ENCODE measurements at places on chromosomes 2 and 18.
A peak's percentile ranks its signal among the peaks of the same experiment; 100 is the strongest.

DNA sequence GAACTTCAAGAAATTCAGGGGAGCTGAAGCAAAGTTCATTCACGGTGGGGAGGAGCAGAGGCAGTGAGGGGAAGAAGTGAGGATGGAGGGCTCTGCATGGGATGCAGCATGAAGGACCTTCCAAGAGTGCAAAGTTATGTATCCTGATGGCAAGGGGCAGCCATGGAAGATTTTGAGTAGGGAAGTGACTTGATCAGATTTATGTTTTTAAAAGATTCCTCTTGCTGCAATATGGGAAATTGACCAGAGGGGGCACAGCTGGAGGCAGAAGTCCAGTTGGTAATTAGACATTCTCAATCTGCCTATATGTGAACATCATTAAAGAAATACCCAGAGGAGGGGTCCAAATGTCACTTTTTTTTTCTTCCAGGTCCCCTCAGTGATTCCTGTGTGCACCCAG is 21.5 kb upstream of the ANXA4 start:
- DNase-seq, result no peak

DNA sequence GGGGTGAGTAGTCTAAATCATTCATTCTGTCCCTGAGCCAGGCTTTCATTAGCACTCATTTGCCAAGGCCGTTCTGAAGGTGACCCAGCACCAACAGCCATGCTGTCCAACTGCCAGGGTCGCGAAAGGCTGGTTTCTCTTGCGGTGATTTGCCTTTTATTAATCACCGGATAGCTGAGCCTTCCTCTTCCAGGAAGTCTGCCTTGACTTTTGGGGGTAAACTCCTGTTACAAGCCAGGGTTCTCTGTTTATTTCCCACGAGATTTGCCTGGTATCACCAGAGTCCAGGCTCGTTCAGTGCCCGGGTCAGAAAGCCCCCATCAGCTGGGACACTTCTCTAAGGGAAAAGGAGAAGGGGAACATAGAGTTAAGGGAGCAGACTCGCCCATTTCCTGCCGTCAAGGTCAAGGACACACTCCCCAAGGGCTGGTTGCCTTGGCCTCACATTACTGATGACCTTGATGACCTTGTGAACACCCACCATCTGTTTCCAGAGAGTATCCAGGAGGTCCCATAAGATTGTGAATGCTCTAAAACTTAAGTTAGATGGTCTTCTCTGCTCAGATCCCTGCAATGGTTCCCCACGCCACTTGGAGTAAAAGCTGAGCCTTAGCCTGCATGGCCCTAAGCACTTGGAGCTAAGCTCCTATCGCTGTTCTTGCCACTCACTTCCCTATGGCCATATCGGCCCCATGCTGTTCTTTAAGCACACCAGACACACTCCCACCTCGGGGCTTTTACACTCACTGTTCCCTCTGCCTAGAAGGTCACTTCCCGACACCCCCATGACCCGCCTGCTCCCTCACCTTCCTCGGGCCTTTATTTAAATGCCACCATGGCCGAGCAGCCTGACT is 118.0 kb upstream of the STPG4 start:
- no peak for DNase-seq

GRCh38 chr2:65267008-65267407 is 39.4 kb downstream of the ACTR2 start:
- no peak for DNase-seq

- peak; percentile 15 for DNase-seq
Observed at GRCh38 chr2:162462911-162463310, 119.0 kb downstream of the GCA start.

DNA sequence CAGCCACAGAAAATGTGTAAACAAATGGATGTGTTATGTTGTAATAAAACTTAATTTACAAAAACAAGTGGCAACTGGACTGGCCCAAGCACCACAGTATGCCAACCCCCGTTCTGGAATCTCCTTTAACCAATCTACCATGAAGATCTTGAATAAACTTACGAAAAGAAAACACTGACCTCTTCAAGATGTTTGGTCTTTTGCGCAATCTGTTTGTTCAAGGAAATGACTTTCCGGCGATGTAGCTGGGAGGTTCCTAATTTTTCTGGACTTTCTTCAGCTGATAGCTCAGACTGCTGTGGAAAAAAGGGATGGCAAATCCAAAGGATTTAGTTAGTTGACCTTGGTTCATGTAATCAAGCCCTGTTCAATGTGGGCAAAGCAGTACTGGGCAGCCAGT is 55.7 kb downstream of the CCDC93 start:
- DNase-seq, result peak; percentile 98

GRCh38 chr2:179692610-179693009 is 168.8 kb downstream of the ZNF385B start:
- DNase-seq, result peak; percentile 35

GRCh38 chr2:238701341-238702206 is 146.3 kb upstream of the TWIST2 start:
- DNase-seq, result no peak

GRCh38 chr2:126302043-126302442 is 353.9 kb upstream of the GYPC start:
- DNase-seq, result no peak

- no peak for DNase-seq
Observed at GRCh38 chr2:138202762-138203161, 238.5 kb downstream of the HNMT start.

GRCh38 chr18:78904179-78904531 is 75.5 kb upstream of the SALL3 start:
- no peak for DNase-seq

DNA sequence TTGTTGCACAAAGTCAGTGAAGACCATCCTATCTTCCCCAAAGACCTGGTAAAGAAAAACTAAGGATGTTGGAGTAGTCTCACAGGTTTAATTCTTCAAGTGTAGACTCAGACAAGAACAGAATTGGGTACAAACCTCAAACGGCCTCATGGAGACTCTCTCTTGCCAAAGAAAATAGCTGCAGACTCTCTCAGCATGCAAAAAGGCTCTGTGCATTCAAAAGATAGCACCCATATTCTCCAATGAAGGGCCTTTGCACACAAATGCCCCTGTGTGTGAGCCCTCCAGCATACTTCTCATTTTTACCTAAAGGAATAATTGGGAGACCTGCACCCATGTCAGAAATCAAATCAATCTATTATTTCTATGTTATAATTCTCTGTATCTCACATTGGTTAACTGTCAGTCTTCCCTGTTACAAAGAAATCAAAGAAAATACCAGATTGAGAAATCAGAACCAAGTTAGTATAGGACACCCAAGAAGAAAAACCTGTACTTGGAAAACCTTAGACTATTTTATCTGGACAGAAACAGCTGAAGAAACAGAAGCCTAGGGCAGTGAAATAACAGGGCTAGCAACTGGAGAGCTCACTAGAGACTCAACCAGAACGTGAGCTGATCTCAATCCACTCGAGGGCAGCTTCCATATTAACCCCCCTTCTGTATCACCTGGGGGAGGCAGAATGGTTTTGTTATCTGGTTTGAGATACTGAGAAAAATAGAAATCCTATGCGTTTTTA is 134.7 kb upstream of the DNAJC10 start:
- no peak for DNase-seq

DNA sequence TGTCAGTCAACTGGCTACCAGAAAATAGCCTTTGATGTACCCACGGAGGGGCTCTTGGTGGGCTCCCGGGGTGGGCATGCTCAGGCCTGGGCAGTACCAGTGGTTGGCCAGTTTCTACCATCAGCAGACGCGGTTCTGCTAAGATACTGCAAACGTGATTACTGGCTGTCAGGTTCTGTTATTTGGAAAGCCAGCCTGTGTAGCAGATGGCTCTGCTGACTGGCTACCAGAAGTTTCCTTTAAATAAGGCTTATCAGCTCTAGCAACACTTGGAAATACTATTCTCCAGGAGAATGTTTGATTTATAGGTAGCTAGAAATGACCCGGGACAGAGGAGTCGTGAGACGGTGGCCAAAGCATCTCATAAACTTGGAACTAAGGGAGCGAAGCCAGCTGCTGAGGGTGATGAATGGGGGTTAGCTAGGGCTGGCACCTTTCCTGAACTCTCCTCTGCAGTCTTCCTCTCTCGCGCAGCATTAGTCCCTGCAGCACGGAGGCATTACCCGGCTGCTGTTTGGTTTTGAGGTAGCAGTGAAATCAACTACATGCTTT is 171.9 kb downstream of the AGAP1 start:
- DNase-seq, result no peak

DNA sequence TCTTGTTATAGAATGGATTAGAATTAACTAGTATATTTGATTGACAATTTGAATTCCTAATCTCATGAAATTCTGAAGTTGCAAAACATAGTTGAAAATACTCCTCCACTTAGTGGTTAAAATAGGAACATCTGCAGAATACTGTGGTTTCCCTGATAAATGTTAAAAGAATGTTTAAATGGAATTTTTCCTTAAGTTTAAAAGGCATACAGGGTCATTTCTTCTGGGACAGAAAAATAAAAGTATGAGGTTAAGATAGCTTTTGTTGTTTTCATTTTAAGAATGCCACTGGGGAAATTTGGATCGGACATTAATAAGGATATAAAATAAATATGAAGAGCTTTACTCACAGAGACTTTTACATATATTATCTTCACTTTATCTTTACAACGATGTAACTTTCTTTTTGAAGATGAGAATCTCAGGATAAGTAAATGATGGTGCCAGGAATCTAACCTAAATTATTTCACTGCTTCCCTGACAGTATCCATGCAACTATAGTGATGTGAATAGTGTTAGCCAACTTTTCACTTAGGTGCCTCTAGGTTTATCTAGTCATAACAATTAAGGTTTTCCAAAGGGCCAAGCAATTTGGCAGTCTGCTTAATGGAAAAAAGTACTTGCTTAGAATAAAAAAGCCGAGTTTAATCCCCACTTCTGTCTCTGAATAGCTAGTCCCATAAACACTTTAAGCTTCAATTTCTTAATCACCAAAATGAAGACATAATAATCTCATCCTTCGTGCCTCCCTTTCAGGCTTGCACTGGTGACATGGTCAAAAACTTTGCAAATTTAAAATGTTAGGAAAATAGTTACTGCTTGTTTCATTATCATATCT is 151.8 kb upstream of the STK17B start:
- DNase-seq, result peak; percentile 31

DNA sequence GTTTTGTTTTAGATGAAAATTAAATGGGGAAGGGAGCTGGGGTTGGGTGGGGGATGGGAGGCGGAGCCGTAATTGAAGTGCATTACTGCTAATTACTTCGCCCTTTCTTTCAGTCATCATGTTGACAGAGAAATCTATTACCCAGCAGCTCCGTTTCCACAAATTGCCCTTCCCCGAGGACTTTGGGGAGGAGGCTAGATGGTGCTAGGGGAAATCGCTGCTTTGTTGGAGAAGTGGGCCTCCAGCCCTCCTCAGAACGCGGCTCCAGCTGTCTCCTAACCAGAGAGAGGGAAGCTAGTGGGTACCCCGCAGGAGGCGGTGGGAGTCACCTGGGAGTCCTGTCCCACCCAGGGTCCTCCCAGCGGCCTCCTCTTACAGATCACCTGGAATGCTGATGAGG is 130.9 kb upstream of the MYCN start:
- DNase-seq, result no peak

- DNase-seq, result peak; percentile 16
Observed at GRCh38 chr2:64405581-64406406, 48.2 kb upstream of the LGALSL start.

DNA sequence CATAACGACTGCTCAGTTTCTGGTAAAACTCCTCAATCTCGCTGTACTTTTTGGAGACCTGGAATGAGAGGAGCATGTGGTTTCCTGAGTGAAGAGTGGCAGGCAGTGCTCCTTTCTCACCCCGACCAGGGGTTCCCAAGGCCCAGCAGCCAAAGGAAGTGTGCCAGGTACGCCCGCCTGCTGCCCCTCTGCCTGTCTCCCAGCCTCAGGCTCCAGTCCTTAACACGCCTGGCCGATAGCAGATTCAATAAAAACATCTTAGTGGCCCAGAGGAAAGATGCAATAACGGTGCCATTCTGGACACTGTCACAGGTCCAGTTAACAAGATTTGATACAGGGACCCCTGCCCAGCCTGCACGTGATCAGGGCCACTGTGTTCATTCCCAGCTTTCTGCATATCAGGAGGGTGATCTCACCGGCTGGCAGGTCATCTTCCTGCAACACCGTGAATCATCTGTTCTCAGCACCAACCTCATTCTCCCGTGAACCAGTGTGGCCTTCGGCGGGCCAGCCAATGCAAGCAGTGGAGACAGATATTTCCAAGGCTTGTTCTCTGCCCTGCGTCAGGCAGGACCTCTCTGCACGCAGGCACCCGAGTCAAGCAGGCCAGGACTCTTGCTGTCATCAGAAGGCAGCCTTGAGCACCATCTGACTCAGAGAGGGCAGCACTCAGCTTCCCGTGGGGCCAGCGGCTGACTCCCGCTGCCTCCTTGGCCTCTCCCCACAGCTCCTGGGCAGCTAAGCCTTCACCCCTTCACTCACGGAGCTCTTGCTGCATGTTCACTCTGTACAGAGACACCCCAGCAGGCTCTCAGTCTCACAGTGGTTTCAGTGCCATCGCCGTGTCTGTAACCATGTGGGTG is 9.5 kb downstream of the HS1BP3 start:
- peak; percentile 69 for DNase-seq

DNA sequence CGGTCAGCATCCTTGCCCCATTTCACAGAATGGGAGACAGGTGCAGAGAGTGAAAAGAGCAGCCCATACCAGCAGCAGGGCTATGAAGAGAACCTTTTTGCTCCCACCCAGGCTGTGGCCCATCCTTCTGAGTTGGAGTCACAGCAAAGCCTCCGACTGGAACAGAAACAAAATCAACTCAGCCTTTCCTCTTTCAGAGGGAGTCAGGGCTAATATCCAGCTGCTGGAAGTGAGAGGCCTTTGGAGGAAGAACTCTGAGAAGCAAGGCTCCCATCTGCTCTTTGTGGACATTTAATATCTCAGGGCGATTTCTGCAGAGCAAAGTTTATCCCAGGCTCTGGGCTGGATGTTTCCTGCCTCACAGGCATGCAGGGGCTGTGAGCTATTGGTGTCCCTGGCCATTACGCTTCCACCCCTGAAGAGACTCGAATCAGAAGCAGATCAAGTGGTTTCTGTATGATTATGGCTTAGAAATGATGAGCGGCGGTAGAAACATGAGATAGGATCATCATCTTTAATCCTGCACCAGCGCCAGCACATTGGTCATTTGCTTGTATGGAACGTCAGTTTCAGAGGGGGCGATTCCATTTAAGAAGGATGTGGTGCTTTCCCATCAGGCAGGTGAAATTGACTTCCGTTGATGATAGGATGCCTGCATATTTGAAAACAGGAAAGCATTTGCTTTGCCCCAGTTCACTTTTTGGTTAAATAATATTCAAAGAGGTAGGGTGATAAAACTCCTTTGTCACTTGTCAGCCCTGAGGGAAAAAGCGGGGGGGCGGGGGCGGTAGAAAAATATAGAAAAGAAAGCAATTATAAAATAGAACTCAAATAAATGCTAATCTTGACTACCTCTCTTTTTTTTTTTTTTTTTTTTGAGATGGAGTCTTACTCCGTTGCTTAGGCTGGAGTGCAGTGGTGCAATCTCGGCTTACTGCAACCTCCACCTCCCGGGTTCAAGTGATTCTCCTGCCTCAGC is 152.4 kb downstream of the LRRC30 start:
- DNase-seq, result no peak

- no peak for DNase-seq
Observed at GRCh38 chr2:231671270-231672050, 36.9 kb upstream of the PTMA start.

GRCh38 chr2:75621228-75621627 is 25.4 kb upstream of the MRPL19 start:
- DNase-seq, result no peak

- DNase-seq, result no peak
Observed at GRCh38 chr2:219271021-219271420, 8.1 kb upstream of the DNAJB2 start.
